A549 treated with RU486 at 1 μM for 4 hours (cell line): ENCODE measurements at places on chromosomes 1 and 21. TPM values are rescaled to one million over a fixed set of nuclear protein-coding genes. Genes with fewer than 3 reads are reported as not detected.

SDC3 gene
- 8.0 to 10.8 TPM (median 9.3 TPM) in 5 replicates for total RNA-seq

DNALI1 gene
- total RNA-seq: 0.06 to 0.12 TPM in 2 of 5 replicates, not detected in the others

RGL1 gene
- 0.83 to 1.2 TPM (median 0.87 TPM) in 5 replicates for total RNA-seq

TFF3 gene
- not detected in 5 replicates for total RNA-seq

PRKAA2 gene
- 1.2 to 2.9 TPM (median 2.7 TPM) in 5 replicates for total RNA-seq
